ENCODE measurements at places on chromosomes 7 and 10.
A peak's percentile ranks its signal among the peaks of the same experiment; 100 is the strongest.

- DNase-seq, result no peak
Observed at GRCh38 chr10:78249690-78250089, 216.0 kb downstream of the RPS24 start.

DNA sequence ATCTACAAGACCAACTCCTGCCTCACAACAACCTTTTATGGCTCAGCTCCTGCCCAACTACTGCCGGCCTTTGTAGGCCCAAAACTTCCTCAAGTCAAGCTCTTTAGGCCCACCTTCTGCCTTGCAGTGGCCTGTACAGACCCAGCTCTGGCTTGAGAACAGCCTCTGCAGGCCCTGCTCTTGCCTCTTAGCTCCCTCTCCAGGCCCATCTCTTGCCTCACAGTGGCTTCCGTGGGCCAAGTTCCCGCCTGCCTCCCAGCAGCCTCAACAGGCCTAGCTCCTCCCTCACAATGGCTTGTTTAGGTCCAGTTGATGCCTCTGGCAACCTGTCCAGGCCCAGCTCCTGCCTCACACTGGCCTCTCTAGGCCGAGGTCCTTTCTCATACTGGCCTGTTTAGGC, 32.4 kb upstream of the VKORC1L1 start:
- no peak for DNase-seq

DNA sequence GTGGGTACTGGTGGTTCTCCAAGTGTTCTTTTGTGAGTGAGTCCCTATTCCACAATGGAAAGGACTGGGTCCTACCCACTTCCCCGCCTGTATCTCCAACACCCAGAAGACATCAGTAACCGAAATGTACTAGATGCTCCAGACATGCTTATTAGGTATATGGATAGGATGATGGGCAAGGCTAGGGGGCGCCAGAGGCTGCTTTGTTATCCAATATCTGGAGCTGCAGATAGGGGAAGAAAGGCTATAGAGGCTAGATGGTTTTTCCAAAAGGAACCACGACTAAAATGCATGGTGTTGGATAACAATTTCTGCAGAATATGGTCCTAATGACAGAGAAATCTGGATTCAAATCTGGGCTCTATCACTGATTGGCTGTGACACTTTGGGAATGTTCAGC, 56.2 kb upstream of the TM9SF3 start:
- DNase-seq, result peak; percentile 88

GRCh38 chr10:6769704-6770417, 189.8 kb upstream of the PRKCQ start:
- no peak for DNase-seq

DNA sequence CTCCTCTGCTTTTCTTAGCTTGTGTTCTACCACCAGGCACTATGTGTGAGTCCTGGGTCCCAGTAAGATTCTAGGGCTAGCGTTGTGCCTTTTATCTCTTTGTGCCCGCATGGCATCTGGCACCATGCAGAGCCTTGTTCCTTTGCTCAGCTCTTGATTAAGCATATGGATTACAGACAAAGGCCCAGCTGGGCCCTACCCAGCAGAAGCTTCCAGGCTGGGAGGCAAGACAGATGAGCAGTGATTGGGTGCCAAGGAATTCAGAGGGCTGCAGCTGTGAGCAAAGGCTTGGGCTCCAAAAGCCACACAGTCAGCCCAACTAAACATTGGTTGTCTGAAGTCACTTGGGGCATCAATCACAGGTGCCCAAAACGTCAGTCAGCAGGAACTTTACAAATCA, 2.0 kb downstream of the ACSM6 start:
- DNase-seq, result no peak

Measured in Right ventricle myocardium inferior (tissue), 1 donor.